ENCODE measurements at places on chromosomes 13 and 19.

DNA sequence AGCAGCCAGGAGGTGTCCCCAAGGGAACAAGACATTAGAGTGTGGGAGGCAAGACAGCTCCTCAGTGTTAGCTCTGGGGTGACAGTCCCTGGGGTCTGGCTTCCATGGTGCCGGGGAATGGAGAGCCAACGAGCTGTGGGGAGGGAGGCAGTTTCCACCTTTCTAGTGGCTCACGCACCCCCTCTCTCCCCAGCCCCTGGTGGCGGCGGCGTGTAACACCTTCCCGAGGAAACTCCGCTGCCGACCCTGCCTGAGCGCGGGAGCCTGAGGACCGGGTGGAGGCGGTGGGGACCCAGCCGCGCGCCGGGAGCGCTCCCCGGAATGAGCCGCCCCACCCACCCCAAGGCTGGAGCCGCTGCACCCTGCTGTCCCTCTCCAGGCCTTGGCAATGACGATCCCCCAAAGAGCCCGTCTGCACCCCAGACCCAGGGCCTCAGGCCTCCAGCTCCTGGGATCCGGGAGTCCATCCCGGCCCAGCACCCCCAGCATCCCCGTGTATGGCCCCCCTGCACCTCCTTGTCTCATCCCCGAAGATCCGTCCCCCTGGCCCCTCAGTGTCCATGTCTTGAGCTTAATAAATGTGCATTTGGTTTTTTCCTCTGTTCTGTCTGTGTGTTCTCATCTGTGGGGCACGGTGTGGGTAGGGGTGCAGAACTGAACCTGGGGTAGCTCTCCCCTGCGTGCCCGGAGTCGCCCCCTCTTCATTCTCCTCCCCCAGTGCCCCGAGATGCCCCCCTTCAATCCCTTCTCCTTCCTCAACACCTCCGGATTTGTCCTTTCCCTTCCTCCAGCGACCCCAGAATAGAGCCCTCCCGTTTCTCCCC lies 622 bp upstream of the FXYD5 start:
- no peak for DNase-seq

DNA sequence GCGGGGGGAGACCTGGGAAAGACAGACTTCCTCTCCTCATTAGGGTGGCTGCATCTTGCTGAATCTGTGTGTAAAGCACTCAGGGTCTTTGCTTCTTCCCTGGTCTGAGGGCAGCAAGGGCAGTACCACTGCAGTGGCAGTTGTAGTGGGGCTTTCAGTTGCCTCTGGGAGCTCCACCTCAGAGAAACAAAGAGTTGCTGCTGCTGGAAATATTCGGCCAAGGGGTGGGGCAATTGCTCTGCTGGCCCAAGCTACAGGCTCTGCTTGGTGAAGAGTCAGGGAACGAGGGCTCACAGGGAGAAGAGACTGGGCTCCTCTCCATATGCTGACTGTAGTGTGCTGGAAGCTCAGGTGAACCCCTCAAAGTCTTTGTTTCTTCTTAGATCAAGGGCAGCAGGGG lies 52.5 kb downstream of the POSTN start:
- DNase-seq: no peak

DNA sequence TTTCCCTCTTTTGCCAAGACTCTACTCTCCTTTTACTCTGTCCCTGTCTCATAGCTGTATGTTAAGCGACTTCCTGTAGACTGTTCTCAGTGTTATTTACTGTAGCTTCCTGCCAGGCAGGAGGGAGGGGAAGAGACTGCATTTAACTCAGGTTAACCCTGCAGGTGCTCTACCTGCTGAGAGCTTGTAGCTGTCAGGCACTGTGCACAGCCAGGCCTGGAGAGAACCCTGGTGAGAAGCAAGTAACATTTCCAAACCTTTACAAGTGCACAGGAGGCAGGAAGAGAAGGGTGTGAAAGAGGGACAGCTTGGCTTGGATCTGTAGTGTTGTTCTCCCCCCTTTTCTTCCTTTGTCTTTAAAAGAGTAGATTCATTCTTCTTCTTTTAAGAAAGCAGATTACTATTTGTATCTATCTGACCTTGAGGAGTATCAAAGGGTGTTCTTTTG lies 167.1 kb downstream of the LMO7 start:
- DNase-seq: no peak

DNA sequence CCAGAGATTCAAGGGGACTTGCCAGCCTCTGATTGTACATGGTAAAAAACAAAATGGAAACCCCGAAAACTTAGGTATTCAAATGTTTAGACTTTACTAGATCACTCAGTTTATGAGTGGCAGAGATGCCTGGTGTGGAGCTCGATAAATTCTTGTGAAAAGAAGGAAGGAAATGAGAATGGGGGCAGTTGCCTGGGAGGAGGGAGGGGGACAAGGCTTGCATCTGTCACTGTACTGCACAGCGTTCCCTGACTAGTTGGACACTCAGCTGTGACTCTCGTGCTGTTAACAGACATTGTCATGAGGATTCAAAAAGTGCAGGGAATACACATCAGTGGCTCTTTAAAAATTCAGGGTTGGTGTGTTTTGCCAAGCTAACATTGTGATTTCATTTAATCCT lies 232.9 kb downstream of the ZIC5 start:
- DNase-seq: no peak

GRCh38 chr13:20940083-20940482 lies 37.5 kb upstream of the XPO4 start:
- DNase-seq: no peak

GRCh38 chr19:46350029-46350757 lies 3.3 kb downstream of the PPP5C start:
- no peak for DNase-seq

- DNase-seq: peak; percentile 92
These were observed 6.1 kb upstream of the KANK2 start for GRCh38 chr19:11203194-11204075.

- no peak for DNase-seq
These were observed 287.2 kb downstream of the FOXO1 start for GRCh38 chr13:40379196-40379595.

Measured in osteocyte (in vitro differentiated cells).